ENCODE measurements at places on chromosomes 13 and 19.
A peak's percentile ranks its signal among the peaks of the same experiment; 100 is the strongest.

GRCh38 chr19:46056536-46056935 lies 15.7 kb upstream of the IGFL4 start:
- DNase-seq, result no peak

DNA sequence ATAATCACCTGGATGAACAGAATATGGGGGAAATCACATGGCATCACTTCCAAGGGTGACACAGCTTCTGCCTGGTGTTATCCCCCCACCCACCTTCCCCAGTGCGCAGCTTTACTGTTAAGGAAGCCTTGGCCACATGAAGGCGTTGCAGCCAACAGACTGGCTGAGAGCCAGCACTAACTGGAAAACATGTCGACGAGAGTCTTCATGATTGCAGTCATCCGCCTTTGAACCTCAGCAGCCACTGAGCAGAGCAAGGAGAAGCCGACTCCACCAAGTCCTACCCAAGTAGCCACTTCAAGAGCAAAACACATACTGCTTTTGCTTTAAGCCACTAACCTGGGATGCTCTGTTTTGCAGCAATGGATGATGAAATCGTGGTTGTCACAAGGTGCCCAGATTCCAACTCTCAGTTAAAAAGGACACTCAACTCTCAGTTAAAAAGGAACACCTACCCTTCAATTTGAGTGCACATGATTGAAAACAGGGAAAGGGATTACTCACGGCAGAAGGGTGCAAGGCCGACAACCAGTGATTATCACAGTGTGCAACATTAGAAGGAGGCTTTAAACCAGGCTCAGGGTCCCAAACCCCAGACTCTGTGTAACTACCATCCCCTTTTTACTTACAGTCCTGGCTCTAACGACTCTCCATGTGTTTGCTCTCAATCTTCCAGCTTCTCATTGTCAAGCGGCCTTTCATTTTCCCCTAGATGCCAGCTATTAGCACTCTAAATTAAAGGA lies 149.1 kb downstream of the KLF12 start:
- DNase-seq, result peak; percentile 69

DNA sequence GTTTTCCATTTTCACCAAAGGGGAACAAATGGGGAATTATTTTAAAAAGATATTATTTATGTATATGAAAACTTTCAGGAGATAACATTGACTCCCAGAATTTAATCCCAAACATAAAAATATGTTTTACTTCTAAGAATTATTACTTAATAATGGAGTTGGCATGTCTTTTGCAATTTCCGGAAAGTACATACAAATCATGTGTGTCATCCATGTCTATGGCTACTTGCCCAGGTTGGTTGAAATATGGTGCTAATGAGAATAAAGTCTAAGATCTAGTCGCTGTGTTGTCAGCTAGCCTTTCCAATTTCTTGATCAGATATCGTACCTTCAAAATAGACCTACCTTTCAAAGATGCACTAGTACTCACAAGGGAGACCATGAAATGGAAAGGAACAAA lies 1003.2 kb upstream of the PCDH20 start:
- no peak for DNase-seq

- DNase-seq, result no peak
Observed at GRCh38 chr19:39566064-39566463, 26.1 kb upstream of the EID2 start.

- no peak for DNase-seq
Observed at GRCh38 chr19:11159598-11160439, 4.2 kb upstream of the SPC24 start.

GRCh38 chr19:54696766-54697165 lies 27.5 kb upstream of the KIR3DL3 start:
- DNase-seq, result no peak

DNA sequence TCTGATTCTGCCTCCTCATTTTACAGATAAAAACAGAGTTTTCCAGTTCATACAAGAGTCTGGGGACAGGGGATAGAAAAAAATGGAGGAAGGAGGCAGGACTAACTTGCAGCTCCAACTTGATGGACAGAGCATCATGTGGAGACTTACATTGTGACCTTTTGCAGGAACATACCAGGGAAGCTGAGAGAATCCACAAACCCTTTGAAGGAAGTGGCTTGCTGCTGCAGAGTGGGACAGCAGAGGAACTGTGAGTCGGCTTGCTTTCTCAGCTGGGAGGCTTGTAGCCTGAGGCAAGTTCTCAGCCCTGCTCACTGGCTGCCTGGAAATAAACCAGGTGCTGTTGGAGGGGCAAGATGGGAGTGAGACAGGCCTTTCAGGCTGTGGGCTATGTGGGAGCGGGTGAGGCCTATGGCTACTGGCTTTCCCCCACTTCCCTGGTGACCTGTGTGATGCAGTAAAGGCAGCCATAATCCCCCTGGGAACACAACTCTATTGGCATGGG lies 614.4 kb downstream of the KCTD12 start:
- no peak for DNase-seq

DNA sequence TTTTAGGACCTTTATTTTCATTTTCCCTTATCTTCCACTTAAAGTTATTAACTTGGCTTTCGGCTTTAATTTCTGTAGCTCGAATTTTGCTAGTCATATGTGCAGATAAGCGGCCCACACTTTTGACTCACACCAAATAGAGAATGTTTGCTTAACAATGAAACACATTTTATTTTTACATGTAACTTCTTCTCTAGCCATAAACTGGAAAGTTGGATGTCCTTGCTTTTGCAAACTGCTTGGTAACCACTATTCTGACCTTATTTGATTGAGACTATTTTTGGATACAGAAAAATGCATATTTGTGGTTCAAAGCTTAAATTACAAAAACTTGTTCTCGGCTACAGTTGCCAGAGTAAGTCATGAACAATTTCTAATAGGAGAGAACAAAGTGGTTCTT lies 600.0 kb downstream of the KCTD12 start:
- DNase-seq, result no peak

GRCh38 chr13:77386880-77387606 lies 60.1 kb upstream of the MYCBP2 start:
- no peak for DNase-seq

- no peak for DNase-seq
Observed at GRCh38 chr13:93101226-93101734, 125.3 kb upstream of the GPC6 start.

DNA sequence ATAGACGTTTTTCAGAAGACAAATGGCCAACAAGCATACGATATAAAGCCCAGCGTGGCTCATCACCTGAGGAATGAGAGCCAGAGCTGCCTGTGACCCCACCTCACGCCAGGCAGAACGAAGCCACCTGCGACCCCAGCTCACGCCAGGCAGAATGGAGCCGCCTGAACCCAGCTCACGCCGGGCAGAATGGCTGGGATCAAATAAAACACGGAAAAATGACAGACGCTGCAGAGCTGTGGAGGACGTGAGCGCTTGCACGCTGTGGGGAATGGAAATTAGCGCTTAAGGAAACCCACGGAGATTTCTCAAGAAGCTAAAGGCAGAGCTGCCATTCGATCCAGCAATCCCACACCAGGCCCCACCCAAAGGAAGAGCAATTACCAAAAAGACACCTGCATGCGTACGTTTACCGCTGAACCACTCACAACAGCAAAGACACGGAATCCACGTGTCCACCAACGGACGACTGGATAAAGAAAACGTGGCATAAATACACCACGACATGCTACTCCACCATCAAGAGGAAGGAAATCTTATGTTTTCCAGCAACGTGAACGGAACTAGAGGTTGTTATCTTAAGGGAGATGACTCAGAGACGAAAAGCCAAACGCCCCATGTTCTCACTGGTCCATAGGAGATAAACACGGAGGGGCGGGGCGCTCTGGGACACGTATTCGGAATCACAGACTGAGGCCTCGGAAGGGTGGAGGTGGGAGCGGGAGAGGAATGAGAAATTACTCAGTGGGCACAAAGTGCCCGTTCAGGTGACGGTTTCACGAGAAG lies 30.7 kb upstream of the C13orf46 start:
- no peak for DNase-seq

GRCh38 chr19:858868-859843 lies at the start of gene CFD:
CFD (plus strand) TSS chr19:859664; CDS start chr19:859690, 26 bp downstream.
- no peak for DNase-seq

- DNase-seq, result peak; percentile 52
Observed at GRCh38 chr19:4456843-4457653, 546 bp downstream of the UBXN6 start.

DNA sequence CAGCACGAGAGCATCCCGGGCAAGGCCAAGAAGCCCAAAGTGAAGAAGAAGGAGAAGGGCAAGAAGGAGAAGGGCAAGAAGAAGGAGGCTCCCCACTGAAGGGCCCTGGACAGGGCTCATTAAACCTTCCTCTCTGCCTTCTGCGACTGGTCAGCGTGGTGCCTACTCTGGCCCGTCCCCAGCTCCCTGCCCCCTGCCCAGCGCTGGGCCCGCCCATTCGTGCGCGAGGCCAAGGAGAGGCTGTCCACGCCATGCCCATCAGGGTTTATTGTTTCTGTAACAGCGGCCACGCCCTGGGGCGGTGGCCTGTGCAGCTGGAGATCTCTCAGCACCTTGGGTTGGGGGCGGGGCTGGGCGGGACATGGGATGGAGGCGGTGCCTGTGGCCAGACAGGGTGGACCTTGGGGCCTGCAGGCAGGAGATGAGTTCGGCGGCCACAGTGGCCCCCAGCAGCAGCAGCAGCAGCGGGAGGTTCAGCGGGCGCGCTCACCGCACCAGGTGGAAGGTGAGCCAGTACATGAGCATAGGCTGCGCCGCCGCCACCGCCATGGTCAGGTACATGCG lies 897 bp downstream of the C19orf33 start:
- no peak for DNase-seq

DNA sequence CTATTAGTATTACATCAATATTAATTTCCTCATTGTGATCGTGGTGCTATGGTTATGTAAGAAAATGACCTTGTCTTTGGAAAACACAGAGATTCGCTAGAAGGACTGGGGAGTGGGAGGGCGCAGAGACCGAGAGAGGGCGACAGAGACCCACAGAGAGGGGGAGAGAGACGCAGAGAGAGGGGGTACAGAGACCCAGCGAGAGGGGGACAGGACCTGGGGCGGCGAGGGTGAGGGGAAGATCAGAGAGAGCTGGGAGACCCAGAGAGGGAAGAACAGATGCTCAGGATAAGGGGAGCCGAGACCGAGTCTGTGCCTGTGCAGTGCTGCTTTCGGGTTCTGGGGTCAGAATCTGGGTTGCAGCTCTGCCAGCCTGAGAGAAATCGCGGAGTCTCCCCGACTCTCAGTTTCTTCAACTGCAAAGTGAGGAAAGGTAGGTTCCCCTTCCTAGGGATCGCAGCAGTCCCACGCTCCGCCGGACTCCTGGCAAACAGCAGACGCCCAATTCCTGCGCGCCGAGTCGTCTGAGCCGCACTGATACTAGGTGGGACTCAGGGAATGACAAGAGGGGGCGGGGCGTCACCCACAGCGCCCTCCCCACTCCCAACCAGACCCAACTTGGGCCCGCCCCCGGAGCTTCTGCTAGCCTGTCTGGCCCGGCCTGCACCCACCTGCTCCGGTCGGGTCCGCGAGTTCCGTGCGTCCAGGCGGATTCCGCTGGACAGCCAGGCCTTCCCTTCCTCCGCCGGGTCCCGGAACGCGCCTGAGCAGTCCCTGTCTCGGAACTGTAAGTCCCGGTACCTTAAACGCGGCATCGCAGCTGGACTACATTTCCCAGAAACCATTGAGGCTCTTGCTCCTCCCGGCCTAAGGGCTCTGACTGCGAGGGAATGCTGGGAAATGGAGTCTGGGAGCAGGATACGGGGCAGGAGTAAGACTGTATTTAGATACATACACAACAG lies 15.3 kb downstream of the IZUMO2 start:
- DNase-seq, result peak; percentile 59

DNA sequence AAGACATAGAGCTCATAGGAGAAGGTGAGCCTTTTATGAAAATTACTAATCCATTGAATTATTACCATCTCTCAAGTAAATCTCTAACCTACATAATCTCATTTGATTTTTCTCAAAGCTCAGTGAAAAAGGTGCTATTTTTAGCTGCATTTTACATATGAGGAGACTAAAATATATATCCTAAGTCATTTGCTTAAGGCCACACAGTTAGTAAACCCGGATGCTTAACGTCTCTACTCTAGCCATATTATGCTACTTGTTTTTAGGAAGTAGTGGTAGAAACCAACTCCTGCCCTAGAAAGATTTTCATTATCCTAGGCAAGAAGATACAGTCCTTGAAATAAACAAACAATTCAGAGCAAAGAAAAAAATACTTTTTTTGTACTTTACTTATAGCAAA lies 108.9 kb downstream of the RBM26 start:
- no peak for DNase-seq

- DNase-seq, result no peak
Observed at GRCh38 chr13:76326343-76326742, 559.9 kb downstream of the KCTD12 start.

DNA sequence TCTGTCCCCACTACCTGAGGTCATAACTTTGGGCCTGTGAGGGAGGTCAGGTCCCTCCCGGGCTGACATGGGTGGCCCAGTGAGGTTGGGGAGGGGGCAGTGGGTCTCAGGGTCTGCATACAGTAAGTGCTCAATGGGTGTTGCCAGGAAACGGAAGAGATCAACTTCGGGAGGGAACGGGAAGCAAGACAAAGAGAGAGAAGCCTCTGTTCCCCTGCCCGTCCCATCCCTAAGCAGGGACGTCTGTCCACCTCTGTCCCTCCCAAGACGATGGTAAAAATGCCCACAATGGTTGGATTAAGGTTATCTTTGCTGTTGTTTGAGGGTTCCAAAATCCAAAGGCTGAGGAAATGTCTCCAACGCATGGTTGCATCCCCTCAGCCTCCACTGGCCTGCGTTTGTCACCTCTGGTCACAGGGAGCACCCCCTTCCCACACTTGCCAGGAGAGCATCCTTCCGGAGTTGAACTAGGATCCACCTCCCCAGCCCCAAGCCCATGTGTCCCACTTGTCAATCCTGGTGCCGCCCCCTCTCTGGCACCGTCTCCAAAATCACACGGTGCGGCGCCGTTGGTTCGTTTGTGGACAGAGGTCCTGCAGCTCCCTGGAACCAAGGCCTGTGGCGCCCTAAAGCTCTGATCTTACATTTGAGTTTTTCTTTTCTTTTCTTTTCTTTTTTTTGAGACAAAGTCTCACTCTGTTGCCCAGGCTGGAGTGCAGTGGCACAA lies 774 bp upstream of the HOMER3 start:
- DNase-seq, result no peak

DNA sequence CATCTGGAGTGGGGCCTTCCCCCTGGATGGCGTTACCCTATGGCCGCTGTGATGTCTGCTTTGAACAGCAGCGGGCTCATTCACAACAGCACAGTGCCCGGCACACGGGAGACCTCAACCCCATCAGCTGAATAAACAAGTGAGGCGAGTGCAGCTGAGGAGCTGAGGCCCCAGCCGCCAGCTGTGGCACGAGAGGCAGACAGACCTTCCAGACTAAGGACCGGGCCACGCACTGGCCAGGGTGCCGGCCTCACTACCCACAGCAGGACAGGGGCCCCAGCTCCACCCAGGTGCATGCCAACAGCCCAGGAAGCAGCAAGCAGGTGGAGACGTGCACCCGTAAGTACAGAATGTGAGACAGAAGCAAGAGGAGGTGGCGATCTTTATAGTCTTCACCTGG lies 39.6 kb downstream of the STK24 start:
- DNase-seq, result no peak

DNA sequence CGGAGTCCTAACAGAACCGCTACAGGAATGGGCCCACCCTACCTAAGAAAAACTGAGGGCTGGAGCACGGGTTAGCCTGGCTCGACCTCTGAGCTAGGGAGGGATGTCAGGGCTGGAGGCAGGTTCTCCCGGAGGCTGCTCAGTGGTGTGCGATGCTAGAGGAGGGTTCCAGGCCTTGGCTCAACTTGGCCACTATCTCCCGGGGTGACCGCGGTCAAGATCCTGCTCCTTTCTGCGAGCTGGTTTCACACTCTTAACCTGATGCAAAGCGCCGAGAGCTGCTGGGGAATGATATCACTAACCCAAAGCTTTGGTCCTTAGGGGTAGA lies 301 bp downstream of the POP4 start:
- no peak for DNase-seq

- DNase-seq, result no peak
Observed at GRCh38 chr19:20616071-20616470, 45.3 kb downstream of the ZNF626 start.
